ENCODE measurements at places on chromosomes 1 and 21.

- peak; percentile 75 for DNase-seq
Measured at GRCh38 chr1:119943216-119943615, 46.9 kb upstream of the ADAM30 start.

- no peak for DNase-seq
Measured at GRCh38 chr1:222732216-222733159, 4.5 kb upstream of the FAM177B start.

DNA sequence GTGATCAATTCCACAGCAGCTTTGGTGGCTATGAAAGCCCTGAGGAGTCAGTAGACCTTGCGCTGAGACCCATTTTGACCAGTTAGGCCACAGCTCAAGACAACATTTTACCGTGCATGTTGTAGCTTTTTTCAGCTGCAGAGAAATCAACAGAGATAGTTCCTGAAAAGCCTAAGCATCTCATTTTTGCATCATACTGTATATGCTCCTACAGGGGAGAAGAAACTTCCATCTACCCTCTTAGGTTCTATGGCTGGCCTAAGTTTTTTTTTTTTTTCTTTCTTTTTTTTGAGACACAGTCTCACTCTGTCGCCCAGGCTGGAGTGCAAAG is 24.8 kb upstream of the EYA3 start:
- DNase-seq: no peak

DNA sequence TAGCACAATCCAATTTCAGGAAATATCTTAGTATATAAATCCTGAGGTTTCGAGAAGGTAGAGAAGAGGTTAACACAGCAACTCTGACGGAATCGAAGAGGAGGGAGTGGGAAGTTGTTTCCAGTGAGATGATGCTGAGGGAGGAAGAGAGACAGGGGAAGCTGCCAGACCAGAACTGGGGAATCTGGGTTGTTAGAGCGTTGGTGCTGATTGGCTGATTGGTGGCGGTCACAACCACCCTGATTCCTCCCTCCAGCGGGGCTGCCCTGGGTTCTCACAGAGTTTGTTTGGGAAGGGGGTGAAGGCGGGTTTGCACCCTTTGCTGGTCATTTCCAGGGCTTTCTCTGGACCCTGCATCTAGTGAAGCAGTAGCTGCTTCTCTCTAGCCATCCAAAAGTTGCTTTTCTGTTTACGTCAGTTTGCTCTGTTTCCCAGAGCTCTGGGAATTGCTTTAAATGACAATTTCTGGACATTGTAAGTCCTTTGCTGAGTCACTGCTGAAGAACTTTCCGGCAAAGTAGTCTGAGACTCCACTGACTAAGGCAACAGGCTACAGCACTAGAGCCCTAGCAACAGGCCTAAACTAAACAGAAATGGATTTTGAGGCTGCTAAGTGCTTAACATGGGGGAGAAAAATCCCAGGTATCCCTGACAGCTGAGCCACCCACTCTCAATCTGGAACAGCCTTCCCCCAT is 90.1 kb downstream of the TENT5C start:
- peak; percentile 89 for DNase-seq

DNA sequence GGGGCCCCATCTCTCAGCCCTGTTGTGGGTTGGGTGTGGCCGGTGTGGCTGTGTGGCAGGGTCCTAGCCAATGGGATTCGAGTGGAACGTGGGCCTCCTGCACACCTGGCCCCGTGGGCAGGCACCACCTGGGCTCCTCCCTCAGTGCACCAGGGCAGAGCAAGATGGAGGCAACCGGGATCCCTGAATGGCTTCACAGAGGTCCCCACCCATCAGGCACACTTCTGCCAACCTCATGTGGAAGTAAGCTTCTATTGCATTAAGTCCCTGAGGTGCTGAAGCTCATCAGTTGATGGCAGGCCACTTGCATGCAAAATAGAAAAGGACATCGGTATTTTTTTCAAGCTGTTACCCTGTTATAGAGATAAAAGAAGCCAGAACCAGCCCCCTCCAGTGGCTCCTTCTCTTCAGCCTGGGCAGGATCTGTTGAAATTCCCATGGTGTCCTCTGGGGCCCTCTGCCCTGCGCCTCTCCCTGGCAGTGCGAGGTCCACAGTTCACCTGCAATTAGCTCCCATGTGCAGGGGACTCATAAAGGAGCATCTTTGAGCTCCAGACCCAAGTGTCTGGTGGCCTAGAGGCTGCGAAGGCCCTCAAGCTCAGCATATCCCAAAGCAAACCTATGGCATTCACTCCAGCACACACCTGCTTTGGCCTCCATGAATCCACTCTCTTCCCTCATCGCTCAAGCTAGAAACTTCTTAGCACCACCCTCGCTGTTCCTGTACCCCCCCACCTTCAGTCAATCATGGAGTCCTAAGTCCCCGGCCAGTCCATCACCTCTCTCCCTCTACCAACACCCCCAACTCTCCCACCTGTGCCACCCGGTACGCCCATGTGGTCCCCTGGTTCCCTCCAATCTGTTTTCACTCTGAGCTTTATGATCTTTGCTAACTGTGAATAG is 2.1 kb upstream of the SLC45A1 start:
- DNase-seq: no peak

GRCh38 chr1:211497489-211498045 is 5.6 kb upstream of the RD3 start:
- no peak for DNase-seq

DNA sequence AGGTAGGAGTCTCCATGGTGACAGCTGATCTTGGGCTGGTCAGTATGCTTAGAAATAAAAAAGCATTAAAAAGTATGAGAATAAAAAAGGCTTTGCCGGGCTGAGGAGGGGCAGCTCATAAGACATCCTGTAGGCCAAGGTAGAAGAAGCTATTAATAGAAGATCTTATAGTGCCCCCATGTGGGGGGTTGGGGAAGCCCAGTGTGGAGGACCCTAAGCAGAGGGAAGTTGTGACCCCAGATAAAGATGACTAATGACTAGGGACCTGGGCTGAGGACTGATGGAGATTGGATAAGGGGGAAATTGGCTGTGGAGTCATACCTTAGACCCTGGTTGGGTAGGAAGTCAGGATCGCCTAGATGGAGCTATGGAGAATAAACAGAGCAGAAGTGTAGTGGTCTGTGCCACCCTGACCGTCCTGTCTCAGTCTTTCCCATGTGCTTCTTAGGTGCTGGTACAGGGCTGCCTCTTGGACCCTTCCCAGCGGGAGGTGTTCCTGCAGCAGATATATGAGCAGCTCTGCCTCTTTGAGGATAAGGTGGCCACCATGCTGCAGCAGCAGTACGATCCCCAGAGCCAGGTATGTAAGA is 25.0 kb downstream of the SZT2 start:
- peak; percentile 60 for DNase-seq

All from fibroblast of mammary gland (primary cell).